ENCODE measurements at places on chromosomes 5 and 9.

DNA sequence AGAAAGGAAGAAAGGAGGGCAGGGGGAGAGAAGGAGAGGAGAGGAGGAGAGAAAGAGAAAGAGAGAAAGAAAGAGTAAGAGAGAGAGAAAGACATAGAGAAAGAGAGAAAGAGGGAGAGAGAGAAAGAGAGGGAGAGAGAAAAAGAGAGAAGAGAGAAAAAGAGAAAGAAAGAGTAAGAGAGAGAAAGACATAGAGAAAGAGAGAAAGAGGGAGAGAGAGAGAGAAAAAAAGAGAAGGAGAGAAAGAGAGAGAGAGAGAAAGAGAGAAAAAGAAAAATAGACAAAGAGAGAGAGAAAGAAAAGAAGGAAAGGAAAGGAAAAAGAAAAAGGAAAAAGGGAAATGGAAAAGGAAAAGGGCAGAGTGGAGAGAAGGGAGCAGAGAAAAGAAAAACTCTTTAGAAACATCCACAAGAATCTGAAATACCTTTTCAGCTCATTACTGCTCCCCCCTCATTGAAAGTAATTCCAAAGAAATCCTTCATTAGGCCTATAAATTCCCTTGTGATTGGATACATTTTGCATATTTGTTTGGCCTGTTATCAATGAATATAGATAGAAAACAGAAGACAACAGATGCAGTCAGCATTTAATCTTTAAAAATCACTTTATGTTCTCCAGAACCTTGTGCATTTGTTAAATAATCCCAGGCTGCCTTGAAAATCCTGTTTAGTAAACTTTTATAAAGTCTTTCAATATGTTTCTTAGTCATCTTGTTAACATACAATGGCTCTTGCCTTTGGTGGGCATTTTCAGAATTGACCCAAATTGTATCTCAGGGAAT is 411.5 kb downstream of the NFIB start:
- no peak for DNase-seq

GRCh38 chr9:114856215-114856941 is 50.5 kb upstream of the TNFSF15 start:
- DNase-seq = no peak

DNA sequence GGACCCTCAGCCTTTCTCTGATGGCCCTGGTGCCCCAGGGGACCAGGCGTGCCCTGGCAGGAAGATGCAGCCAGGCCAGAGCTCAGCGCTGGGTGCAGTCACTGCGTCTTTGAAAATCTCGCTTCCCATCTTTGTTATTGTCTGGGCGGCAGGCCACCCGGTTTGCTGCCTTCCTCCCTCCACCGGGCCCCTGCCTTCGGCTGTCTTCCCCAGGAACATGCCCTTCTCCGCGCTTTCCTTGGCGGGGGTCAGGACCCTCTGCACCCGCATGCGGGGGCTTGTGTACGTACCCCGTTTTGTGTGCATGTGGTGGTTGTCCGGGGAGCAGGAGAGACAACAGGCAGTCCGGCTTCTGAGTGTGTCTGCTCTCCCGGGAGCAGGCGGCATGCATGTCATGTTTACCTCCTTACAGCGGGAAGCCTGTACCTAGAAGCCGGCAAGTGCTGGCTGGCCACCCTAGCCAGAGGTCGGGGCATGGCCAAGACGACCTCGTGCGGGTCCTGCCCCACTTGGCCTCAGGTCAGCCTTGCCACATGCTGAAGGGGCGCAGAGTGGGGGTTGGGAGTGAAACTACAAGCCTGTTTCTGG is 49.5 kb downstream of the DAB2IP start:
- no peak for DNase-seq

GRCh38 chr5:39209924-39210323 is 9.4 kb downstream of the FYB1 start:
- DNase-seq = no peak

GRCh38 chr5:52707616-52708015 is 80.1 kb upstream of the ITGA1 start:
- DNase-seq = no peak

- no peak for DNase-seq
These were observed 119.2 kb downstream of the SMARCA2 start for GRCh38 chr9:2134391-2134790.

GRCh38 chr9:103809745-103810144 is 284.4 kb upstream of the SMC2 start:
- no peak for DNase-seq

GRCh38 chr9:81156381-81156780 is 533.0 kb downstream of the TLE1 start:
- DNase-seq = no peak

GRCh38 chr5:85896514-85896913 is 721.2 kb upstream of the COX7C start:
- no peak for DNase-seq

DNA sequence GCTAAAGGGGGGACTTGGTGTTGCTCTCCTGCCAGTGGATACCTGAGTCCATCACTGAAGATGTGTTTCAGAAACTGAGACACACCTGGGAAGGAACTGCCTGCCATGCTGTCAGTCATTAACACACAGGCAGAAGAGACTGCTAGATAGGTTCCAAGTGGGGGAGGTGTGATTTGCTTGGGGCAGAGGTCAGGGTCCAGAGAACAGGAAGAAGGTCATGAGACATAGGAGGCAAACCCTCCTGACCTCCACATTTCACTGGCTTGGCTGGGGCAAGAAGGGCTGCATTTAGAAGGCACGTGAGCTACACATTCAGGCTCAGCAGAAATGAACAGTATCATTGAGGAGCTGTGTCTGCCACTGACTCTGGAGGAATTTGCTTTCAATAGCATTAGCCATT is 215.8 kb downstream of the HSPA4 start:
- DNase-seq = no peak

- no peak for DNase-seq
These were observed 82.1 kb downstream of the SLF1 start for GRCh38 chr5:94700592-94700991.

- DNase-seq = no peak
These were observed 224.1 kb downstream of the ESM1 start for GRCh38 chr5:54761213-54761701.

DNA sequence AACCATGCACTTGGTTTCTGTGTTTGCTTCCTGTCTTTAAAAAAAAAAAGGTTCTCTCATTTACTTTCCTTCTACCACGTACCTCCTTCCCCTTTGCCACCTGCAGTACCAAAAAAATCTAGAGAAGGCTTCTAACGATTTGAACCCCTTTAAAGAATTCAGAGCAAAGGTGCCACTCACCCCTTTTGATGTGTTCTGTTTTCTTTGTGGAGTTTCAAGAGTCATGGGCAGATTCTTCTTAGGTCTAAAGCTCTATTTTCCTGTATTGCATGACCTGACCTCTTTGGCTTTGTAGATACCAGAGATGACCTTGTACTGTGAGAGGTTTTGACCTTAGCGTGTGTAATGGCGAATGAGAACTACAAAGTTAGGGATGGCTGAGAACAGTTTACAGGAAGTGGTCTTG is 29.0 kb downstream of the TXNDC8 start:
- no peak for DNase-seq

GRCh38 chr9:72305707-72306106 is 59.3 kb downstream of the ZFAND5 start:
- DNase-seq = no peak

DNA sequence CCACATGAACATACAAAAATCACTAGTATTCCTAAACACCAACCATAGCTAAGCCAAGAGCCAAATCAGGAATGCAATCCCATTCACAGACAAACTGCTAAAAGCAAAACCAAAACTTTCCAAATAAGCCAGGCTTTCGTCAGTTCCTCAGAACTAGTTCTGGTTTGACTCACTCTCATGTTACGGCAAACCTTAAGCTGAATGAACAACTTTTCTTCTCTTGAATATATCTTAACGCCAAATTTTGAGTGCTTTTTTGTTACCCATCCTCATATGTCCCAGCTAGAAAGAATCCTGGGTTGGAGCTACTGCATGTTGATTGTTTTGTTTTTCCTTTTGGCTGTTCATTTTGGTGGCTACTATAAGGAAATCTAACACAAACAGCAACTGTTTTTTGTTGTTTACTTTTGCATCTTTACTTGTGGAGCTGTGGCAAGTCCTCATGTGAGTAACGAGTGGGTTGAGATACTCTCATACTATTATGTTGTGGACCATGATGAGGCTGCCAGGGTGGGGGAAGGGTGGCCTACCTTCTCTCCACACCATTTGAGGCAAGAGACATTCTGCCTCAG is at the start of gene PDCD1LG2:
TSS of gene PDCD1LG2 (plus strand) at position 172 of the 572 bp plus-strand sequence. CDS start 12,016 bp downstream, outside the sequence.
- no peak for DNase-seq

DNA sequence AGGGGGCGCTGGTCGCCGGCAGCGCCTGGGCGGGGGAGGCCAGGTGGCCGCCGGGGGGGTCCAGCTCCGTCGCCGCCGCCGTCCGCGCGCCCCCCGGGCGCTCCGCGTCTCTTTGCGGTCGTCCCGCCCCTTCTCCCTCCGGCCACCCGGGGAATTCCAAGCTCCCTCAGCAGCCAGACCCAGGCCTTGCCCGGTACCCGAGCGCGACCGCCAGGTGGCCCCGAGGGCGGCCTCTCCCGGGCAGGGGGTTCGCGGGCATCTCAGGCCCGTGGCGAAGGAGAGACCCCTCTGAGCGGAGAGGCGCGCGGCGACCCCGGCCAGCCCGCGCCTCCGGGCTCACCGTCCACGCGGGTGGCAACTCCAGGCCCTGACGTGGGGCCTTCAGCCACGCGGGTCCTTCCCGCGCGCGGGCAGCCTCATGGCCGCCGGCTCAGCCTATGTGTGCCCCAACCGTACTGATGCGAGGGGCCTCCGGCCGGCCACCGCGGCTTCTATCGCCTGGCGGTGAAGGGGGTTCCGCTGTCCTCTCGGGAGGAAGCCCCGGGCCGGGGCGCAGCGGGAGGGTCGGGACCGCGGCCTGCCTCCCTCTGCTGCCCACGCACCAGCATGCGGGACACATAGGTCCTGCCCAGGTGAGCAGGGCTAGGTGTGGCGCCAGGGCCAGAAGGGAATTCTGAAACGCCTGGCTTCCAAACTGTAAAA is 529 bp upstream of the NRARP start:
- no peak for DNase-seq

DNA sequence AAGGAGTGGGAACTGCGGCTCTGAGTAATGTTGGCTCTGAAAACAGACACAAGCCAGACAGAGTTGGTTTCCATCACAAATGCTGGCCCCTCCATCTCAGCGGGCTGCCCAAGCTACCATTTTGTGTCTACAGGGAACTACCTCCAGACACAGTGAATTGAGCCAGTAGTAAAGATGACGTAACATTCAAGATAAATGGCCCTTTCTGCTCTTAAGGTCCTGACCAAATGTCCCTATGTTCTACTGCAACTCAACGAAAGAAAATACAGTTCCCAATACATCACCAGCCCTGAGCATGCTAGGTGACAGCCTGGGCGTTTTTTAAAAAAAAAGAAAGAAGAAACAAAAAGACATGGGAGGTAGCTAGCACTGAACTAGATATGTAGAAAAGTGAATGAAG is 227.8 kb upstream of the RASEF start:
- no peak for DNase-seq

GRCh38 chr5:6243706-6244338 is 134.5 kb downstream of the MED10 start:
- no peak for DNase-seq

GRCh38 chr5:92912283-92912682 is 668.7 kb downstream of the NR2F1-AS1 start:
- no peak for DNase-seq

DNA sequence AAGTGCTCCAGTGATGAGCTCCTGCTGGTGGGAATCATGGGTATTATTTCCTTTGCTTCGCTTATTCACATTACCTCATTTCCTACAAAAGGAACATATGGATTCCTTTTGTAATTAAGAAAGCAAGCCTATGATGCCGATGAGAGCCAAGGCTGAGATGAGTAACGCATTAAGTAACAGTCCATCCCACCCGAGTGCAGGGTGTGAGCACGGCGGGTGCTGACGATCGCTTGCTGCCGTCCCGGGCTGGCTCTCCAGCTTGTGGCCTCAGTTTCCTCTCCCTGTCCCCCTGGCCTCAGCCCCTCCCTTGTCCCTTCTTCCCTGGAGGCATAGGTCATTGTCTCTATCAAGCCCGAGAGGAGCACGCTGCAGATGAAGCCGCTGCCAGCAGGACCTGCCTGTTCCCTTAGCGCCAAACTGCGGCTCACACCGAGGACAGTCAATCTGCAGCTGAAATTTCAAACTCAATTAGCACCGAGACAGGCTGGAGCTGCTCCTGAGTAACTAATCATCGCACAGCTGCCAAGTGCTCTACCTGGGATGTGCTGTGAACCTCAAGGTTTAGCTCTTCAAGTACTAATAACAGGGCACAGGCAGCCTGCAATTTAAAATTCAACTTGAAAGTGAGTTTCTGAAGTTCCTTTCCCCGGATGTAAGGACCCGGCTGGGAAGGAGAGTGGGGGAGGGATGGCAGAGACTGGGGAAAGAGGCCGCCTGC is 115.2 kb upstream of the RAPGEF1 start:
- peak; percentile 89 for DNase-seq

GRCh38 chr5:172129256-172129910 is 58.6 kb downstream of the STK10 start:
- no peak for DNase-seq

GRCh38 chr9:124503713-124504529 is 3.3 kb downstream of the NR5A1 start:
- no peak for DNase-seq

Data from NCI-H524 (cell line).